ENCODE measurements at places on chromosomes 4 and X.

- H3K36me3 ChIP-seq = no peaks in the 10 kb centered on the region
- H3K4me3 ChIP-seq = no peak overlapping the region
- DNase-seq = no peak
- no peak overlapping the region for H3K27ac ChIP-seq
Observed at GRCh38 chr4:11701966-11702725, 273.5 kb upstream of the HS3ST1 start.

DNA sequence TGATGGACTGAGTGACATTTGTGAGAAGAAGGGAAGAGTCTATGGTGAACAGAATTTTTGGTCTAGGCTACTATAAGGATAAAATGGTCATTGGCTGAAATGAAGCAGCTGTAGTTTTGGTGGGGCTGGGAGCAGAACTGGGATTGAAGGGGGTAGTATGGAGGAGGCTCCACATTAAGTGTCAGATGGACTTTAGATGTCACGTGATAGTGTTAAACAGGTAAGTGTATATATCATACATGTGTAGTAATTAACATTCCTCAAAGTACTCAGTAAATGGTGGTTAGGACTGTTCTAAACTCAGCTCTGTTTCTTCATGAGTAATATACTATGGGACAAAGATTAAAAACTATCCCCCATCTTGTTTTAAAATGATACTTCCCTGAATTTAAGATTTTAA, 947.9 kb downstream of the PDHA2 start:
- no peaks in the 10 kb centered on the region for H3K27me3 ChIP-seq
- H3K36me3 ChIP-seq = no peaks in the 10 kb centered on the region
- no peak overlapping the region for H3K27ac ChIP-seq
- no peak for DNase-seq
- no peaks in the 10 kb centered on the region for H3K4me1 ChIP-seq

DNA sequence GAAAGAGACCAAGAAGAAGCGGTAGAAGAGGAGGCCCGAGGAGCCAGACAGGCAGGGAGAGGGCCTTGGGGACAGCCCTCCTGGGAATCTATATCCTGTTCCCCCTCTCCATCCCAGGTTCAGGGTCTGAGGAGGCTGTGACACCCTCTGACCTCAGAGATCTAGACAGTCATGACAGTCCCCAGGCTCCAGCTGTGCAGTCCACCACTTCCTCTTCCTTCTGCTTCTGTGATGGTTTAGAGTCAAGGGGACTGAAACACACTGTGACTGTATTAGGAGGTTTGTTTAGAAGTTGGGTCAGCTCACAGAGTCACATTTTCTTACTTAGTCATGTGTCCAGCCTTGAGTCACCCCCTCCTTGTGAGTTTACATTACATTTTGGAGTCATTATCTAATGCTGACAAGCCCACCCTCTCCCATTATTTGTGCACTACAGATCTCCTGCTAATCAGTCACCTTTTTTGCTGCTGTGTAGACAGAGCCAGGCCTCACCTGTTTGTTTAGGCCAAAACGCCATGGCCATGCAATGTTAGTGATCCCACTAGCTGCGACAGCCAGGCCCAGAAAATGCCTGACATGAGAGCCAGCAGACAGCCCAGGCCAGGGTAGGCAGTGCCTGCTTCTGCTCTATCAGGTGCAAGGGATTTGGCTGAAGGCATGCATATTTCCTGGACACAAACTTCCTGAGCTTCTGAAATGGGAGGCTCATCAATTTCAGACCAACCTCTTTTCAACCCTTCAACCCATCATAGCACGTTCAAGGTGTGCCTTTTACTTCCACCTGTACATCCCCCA, 26.0 kb downstream of the MANBA start:
- no peaks in the 10 kb centered on the region for H3K36me3 ChIP-seq
- no peak for DNase-seq
- H3K27ac ChIP-seq = no peak overlapping the region
- no peak overlapping the region for H3K4me3 ChIP-seq
- peaks cover 13% of the 10 kb centered on the region for H3K4me1 ChIP-seq

DNA sequence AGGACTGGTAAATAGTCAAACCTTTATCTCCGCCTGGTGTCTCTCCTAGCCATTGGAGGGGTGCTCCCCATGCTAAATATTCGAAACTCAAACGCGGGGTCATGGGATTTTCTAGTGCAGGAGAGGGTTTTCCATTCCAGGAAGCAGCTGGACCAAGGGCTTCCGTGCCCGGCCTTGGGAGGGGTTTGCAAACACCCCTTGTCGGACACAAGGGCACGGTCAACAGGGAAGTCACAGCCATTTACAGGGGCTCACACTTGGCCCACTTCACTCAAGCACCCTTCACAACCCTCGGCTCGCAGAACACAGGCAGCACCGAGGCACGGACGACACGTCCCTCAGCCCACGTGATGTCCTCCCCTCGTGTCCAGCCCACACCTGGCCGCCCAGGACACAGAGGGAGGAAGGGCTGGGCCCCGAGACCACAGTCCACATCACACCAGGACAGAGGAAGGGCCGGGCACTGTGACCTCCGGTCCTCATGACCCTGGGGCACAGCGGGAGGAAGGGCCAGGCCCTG, 10.3 kb upstream of the PLCXD1 start:
- no peaks in the 10 kb centered on the region for H3K36me3 ChIP-seq
- H3K4me1 ChIP-seq = peaks cover 6% of the 10 kb centered on the region
- peak; percentile 30 for DNase-seq
- no peak overlapping the region for H3K27ac ChIP-seq

GRCh38 chr4:45063696-45064095, 337.3 kb upstream of the GNPDA2 start:
- no peaks in the 10 kb centered on the region for H3K27me3 ChIP-seq
- no peak for DNase-seq
- no peak overlapping the region for H3K27ac ChIP-seq

DNA sequence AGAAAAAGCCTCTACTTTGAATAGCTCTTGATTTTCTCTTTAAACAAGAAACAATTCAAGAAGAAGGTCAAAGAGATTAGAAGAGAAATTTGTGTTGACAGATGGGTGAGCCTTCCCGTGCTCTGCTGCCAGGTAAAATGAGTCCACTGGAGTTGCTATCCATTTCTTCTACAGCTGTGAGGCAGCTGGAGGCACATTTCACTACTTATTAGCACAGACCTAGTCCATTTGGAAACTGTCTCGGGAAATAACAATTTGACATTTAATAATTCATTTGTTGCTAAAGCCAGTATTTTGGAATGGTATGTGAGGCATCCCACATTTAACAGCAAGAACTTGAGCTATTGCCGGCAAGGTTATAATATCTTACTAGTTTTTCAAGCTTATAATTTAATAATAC, 396.8 kb upstream of the GRIA3 start:
- H3K27ac ChIP-seq = no peak overlapping the region
- no peaks in the 10 kb centered on the region for H3K27me3 ChIP-seq
- no peaks in the 10 kb centered on the region for H3K4me1 ChIP-seq
- DNase-seq = no peak

GRCh38 chr4:66376921-66377320, 706.6 kb upstream of the EPHA5 start:
- no peaks in the 10 kb centered on the region for H3K27me3 ChIP-seq
- H3K4me3 ChIP-seq = no peak overlapping the region
- H3K4me1 ChIP-seq = no peaks in the 10 kb centered on the region
- no peaks in the 10 kb centered on the region for H3K36me3 ChIP-seq

GRCh38 chr4:153063490-153063889, 127.4 kb downstream of the FHDC1 start:
- no peak overlapping the region for H3K4me3 ChIP-seq
- no peaks in the 10 kb centered on the region for H3K27me3 ChIP-seq
- DNase-seq = no peak
- no peaks in the 10 kb centered on the region for H3K36me3 ChIP-seq
- H3K4me1 ChIP-seq = peaks cover 11% of the 10 kb centered on the region

All from thyroid gland (tissue), 4 donors.